ENCODE measurements at places on chromosomes 7 and 10.

DNA sequence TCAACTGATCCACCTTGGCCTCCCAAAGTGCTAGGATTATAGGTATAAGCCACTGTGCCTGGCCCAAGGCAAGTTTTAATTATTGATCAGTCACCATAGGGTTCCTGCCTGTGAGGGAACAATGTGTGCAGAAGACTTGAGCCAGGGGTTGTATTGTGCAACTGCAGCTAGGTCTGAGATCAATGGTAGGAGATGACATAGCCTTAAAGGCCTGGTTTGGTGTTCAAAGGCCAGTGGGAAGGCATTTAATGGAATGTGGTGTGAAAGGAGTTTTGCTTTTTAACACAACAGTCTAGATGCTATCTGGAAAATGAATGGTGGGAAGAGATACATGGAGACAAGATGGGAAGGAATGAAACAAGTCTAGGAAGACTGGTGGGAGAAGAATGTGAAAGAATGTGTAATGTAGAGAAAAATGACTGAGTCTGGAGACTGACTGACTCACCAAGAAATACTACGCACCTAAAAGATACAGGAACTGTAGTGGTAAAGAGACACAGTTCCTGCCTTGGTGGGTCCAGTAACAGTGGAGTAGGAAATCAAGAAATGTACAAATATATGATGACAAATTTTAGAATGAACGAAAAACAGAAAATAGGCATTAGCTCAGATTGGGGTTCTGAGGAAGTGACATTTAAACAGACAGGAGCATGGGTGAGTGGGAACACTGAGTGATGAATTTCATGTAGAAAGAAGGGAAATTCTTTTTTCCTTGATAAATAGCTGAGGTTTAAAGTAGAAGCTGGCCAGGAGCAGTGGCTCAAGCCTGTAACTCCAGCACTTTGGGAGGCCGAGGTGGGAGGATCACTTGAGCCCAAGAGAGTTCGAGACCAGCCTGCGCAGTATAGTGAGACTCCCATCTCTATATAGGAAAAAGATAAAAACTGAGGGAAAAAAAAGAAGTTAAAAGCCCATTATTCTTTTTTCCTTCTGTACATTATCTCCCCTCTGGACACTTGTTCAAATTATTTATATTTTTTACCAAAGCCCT lies 9.4 kb downstream of the HNRNPF start:
- no peak for DNase-seq

DNA sequence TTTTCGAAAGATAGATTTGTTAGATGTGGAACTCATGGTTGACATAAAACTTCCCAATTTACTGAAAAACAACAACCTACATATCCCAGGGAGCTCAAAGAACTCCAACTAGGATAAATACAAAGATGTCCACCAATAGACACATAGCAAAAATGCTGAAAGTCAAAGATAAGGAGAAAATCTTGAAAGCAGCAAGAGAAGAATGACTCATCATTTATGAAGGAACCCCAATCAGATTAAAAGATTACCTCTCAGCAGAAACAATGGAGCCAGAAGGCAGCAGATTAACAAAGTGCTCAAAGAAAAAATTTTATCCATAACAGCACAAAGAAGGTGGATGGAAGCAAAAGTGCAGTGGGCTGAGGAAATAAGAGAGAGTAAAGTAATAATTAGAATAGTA lies 908.6 kb downstream of the SORCS3 start:
- DNase-seq = no peak

DNA sequence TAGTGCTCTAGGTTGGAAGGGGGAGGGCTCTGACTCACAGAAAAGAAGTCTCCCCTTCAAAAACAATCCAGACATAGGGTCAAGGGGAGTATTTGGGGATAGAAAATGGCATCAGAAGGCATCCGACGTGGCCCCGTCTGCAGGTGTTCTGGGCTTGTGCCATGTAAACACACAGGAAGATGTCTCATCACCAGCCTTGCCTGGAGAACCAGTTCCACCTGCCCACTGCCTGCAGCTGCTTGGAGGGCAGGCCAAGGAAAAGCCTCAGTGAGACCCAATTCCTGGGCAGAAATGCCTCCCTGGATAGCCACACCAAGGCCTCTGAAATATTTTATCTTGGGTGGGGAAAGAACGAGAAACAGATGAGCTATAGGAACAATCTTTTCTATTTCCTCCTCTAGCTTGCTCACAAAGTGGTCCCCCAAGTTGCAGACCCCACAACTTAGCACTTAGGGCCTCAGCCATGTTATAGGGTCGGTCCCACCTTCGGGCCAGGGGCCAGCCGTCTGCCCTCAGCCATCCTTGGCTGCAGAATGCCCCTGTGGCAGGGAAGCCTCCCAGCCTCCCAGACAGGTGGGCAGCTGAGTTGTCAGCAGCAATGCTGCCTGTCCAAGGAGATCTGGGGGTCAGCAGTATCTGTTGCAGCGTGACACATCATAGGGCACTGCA lies 54.3 kb upstream of the ECHDC3 start:
- peak; percentile 78 for DNase-seq

DNA sequence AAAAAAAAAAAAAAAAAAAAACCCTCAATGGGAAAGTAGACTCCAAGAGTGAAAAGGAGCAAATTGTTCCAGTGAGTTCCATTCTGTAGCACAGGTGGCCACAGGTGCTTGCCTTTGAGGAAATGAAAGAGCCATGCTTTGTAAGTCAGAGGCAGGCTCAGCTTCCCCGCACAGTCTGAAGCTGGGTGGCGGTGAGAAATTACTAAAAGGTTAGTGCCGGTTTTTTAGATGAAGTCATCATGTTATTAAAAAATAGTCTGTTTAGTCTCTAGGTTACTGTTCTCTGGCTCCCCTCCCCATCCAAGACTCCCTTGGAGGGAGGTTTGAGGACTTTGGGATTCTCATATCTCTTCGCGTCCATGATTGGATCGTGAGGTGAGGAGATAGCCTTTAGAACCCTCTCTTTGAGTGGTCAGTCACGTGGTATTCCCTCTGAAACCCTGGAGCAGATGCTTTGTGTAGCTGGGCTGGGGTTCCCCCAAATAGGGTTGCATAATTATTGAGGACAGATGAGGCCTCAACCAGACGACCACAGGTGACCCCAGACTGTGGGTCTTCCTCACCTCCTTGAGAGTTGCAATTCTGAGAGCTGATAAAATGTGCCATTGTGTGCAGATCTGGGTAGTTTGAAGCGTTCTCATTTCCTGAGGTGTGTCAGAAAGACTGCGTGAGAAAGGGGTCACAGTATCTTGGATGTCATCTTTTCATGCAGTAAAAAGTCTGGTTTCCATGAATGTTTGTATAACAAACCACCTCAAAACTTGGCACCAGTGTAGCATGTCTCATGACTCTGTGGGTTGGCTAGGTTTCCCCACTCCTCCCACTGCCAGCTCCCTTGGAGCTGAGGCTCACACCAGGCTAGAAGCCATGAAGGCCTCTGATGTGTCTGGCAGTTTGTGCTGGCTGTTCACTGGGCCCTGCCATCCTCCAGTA lies 27.1 kb downstream of the OGDH start:
- peak; percentile 84 for DNase-seq

- no peak for DNase-seq
Observed at GRCh38 chr7:142739923-142740492, 9.3 kb upstream of the PRSS1 start.

DNA sequence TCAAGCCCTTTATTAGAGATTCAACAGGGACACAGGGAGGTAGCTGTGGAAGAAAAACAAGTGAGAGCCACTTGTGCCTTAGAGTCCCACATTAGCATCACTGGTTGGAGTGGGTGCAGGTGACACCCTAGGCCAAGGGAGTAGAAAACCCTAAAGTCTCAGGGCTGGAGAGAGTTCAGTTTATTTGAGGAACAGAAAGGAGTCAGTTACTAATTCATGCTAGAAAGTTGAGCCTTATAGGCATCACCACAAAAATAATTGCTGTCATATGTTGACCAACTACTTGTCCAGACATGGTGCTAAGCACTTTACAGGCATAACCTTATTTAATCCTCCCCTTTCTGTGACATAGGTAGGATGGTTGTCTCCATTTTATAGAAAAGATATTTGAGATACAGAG lies 20.9 kb upstream of the ACSL5 start:
- DNase-seq = no peak

- no peak for DNase-seq
Observed at GRCh38 chr10:95832216-95833041, 75.3 kb upstream of the CC2D2B start.

GRCh38 chr10:113020838-113021237 lies 70.8 kb downstream of the TCF7L2 start:
- no peak for DNase-seq

GRCh38 chr10:131649617-131650016 lies 251.2 kb upstream of the PPP2R2D start:
- DNase-seq = no peak

GRCh38 chr7:47619806-47620205 lies 37.9 kb upstream of the TNS3 start:
- DNase-seq = no peak

GRCh38 chr7:105191331-105191730 lies 177.3 kb downstream of the KMT2E start:
- no peak for DNase-seq

DNA sequence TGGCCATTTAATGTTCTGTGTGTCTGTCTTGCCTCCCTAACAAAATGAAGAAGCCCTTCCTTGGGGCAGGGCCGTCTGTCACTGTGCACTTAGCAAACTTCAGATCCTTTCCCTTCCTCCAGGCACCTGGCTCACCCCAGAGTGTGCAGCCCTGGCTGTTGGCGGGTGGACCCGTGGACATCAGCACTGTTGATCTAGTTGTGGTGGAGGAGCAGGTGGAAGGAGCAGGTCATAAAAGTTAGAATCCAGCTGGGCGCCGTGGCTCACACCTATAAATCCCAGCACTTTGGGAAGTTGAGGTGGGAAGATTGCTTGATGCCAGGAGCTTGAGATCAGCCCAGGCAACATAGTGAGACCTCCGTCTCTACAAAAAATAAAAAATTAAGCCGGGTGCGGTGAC lies 12.7 kb downstream of the RAB19 start:
- DNase-seq = no peak

- no peak for DNase-seq
Observed at GRCh38 chr10:110459600-110459999, 38.1 kb upstream of the DUSP5 start.

All from ureter (tissue), 1 donor.